ENCODE measurements at places on chromosomes 7 and 10.

DNA sequence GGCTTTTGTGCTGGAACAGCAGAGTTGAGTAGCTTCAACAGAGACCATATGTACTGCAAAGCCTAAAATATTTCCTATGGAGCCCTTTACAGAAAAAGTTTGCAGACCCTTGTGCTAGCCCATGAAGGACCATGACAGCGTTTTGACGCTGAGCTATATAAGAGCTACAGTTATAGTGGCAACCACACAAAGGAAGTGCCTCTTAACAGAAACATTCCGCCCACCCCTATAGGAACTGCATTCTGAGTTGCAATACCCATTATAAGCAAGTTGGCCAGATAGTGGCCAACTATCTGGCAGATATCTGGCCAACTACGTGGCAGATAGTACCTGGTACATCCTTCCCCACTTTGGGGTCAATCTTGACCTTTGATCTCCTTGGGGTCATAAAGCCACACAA is 47.5 kb upstream of the DMBT1 start:
- no peak for DNase-seq

- DNase-seq = no peak
These were observed 318.0 kb downstream of the GRID1 start for GRCh38 chr10:86048571-86048970.

- no peak for DNase-seq
These were observed 927.1 kb upstream of the MBL2 start for GRCh38 chr10:53699684-53700083.

DNA sequence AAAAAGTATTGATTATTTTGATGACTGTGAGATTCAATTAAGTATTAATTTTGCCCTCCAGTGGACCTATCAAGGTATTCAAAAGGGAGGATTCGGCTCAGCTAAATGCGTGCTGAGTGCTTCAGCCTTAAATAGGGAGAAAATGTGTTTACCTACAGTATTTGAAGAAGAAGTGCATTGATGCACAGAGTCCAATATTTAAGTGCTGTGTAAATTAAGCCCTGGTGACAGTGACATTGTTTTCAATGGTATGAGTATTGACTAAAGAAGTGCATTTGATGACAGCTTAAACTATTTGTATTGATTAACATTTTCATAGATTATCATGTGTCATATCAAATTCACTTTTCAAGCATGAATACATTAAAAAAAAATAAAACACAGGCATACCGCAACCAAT is 106.6 kb downstream of the POU6F2 start:
- no peak for DNase-seq

DNA sequence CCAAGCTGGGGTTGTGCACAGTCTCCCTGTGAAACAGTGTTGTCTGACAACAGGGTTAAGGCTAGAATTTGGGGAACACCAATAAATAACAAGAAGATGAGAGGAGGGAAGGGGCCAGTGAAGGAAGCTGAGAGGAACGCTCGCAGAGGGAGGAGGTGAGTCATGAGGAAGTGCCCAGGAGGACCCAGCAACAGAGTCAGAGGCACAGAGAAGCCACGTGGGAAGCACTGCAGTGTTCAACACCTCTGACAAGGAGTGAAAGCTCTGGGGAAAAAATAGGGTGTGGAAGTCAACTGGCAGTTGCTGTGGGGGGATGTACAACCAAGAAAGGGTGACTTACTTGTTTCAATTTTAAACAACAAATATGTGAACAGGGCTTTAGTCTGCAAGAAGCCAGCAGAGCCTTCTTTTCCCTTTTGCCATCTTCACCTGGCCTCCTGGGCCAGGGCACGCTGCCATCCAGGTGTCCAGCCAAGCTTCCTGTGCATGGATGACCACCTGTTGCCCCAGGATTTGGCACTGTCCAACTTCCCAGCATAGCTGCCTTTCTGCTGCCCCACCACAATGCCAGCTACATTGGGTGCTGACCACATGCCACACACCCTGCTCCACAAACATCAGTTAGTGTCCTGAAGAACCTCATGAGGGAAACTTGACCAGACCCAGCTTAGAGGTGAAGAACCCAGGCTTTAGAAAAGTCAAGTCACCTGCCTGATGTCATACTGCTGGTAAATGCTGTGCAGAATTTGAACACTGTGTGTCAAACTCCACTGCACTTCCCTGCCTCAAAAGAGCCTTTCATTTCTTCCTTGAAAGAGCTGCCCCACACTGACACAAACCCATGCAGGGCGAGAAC is 69.6 kb downstream of the ATXN7L1 start:
- peak; percentile 89 for DNase-seq

DNA sequence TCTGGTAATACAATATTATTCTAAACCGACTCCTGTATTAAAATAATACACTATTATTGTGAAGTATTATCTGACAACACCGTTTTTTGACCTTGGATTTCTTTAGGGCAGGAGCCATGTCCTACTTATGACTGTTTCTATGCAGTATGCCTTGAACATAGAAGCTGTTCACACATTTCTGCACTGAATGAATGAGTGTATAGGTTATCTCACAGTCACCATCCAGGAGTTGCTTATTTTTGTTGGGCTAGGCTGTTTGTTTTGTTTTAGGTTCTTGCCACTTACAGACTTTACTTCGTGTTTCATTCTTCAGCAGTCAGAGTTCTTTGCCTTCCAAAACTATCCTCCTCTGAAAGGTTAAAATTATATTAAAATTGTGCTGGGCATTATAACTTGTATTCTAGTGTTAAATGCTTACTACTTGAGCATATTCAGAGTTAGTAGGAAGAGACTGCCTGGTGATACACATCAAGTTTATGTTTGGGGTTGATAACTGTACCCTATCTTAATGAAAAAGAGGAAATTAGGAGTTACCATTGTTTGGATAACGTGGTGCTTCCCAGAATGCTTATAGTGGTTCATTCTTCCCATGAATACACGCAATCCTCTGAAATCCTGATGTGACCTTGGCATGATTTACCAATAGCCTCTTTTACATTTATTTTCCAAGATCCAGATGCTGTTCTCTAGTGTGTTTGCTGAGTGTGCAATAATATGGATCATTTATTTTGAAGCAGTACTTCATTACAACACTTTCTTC is 1.7 kb downstream of the RALA start:
- DNase-seq = no peak

- peak; percentile 82 for DNase-seq
These were observed 45.5 kb downstream of the MYOF start for GRCh38 chr10:93436591-93437085.

- DNase-seq = peak; percentile 81
These were observed 40.6 kb downstream of the CYP17A1 start for GRCh38 chr10:102796407-102797176.
